ENCODE measurements at places on chromosomes 5 and 9.

DNA sequence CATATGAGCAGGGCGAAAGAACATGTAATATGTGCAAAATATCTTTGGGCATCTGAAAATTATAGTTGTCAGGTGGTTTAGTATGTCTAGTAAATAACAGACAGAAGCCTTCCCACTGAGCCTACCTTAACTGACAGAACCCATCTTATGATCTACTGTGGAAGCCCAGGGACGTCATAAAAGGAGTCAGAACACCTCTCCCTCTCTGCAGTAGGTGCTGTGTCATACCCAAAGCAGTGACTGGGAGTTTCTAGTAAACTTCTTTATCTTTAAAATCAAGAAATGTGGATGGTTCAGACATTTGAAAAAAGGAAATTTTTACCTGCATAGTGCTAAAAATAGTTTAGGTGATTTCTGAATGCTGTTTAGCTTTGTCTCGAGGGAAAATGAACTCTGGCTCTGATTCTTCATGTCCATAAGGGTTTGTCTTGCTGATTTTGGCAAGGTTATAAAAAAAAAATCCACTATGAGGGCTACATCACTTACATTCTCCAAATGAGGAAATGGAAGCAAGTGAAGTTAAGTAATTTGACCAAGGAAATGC is 104.0 kb downstream of the NUDT12 start:
- H3K4me3 ChIP-seq, result no peak overlapping the region
- H3K27ac ChIP-seq, result no peak overlapping the region
- H3K4me1 ChIP-seq, result no peaks in the 10 kb centered on the region
- H3K27me3 ChIP-seq, result no peaks in the 10 kb centered on the region
- no peaks in the 10 kb centered on the region for H3K36me3 ChIP-seq

GRCh38 chr9:108838017-108838416 is 17.8 kb downstream of the ACTL7B start:
- H3K36me3 ChIP-seq, result no peaks in the 10 kb centered on the region
- H3K27me3 ChIP-seq, result peaks cover 2% of the 10 kb centered on the region
- no peak overlapping the region for H3K27ac ChIP-seq
- no peak overlapping the region for H3K4me3 ChIP-seq

GRCh38 chr5:59335544-59335943 is 558.0 kb downstream of the PDE4D start:
- DNase-seq, result no peak
- H3K36me3 ChIP-seq, result peaks cover under 1% of the 10 kb centered on the region
- peak overlapping the region; percentile 43 for H3K27ac ChIP-seq
- no peaks in the 10 kb centered on the region for H3K27me3 ChIP-seq

GRCh38 chr5:180332051-180332517 is 21.1 kb downstream of the GFPT2 start:
- H3K4me3 ChIP-seq, result no peak overlapping the region
- peaks cover 8% of the 10 kb centered on the region for H3K36me3 ChIP-seq
- peak overlapping the region; percentile 21 for H3K27ac ChIP-seq
- H3K4me1 ChIP-seq, result peaks cover 22% of the 10 kb centered on the region
- no peak for DNase-seq

DNA sequence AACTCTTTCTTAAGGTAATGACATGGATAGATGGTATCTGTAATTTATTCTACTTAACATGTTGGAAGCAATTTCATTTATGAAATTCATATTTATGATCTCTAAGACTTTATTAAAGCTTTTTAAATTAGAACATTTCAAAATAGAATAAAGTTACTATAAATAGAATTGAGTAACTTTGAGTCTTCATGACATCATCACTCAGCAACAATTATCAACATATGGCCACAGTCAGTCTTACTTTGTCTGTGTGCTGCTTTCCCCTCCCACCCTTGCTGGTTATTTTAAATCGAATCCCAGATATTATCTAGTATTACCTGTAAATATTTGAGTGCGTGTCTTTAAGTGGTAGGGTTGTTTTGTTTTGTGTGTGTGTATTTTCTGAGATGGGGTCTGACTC is 65.2 kb downstream of the IPO11 start:
- peaks cover 26% of the 10 kb centered on the region for H3K36me3 ChIP-seq
- H3K4me3 ChIP-seq, result no peak overlapping the region
- no peak for DNase-seq
- H3K4me1 ChIP-seq, result no peaks in the 10 kb centered on the region

GRCh38 chr5:23476580-23476979 is 30.8 kb upstream of the PRDM9 start:
- no peaks in the 10 kb centered on the region for H3K4me1 ChIP-seq
- no peaks in the 10 kb centered on the region for H3K36me3 ChIP-seq
- no peak for DNase-seq
- no peak overlapping the region for H3K4me3 ChIP-seq
- H3K27ac ChIP-seq, result no peak overlapping the region
- H3K27me3 ChIP-seq, result no peaks in the 10 kb centered on the region

DNA sequence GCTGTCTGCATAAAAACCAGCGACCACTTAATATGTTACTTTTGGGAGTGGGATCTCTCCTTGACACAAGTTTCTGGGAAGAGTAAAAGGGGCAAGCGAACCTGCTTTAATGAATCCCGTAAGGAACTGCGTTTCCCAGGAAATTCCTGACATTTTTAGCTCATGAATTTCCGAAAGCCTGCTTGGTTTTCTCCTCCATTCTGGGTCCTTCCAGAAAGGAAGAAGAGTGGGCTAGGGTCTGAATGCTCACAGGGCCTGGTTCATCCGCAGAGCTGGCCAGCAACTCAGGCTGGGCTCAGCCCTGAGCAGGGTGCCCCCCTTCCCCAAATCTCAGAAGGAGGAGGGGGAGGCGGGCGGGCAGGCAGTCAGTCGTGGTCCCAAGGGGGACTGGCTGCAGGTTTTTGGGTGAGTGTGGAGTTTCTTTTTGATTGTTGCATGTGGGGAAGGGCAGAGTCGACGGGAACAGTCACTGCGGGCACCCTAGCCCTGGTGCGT is 1.2 kb upstream of the PURA start:
- H3K4me1 ChIP-seq, result peaks cover 50% of the 10 kb centered on the region
- H3K27me3 ChIP-seq, result peaks cover 58% of the 10 kb centered on the region
- no peak for DNase-seq
- H3K36me3 ChIP-seq, result no peaks in the 10 kb centered on the region
- H3K4me3 ChIP-seq, result peak overlapping the region; percentile 79

DNA sequence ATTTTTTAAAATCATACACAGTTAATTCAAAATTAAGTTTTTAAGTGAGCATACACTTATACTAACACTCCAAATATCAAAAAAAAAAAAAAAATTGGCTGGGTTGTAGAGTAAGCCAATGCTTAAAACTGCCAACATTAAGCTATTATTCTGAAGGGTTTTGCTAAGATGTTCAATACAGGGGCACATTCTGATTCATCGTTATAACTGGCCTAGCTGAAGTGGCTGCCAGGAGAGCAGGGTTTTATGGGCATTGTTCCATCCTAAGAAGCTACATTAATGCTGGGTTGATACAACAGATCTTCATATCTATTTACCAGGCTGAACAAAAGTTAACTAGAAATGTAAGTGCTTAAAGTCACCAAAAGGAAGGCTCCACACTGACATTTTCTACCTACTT is 13.4 kb downstream of the ELAVL2 start:
- H3K4me1 ChIP-seq, result no peaks in the 10 kb centered on the region
- no peak overlapping the region for H3K4me3 ChIP-seq
- peaks cover 20% of the 10 kb centered on the region for H3K27me3 ChIP-seq
- DNase-seq, result no peak
